Ascending aorta (tissue), 2 donors: ENCODE measurements at places on chromosomes 4 and X.
A peak's percentile ranks its signal among the peaks of the same experiment; 100 is the strongest.

GRCh38 chr4:90757534-90758060 lies 630.4 kb downstream of the CCSER1 start:
- DNase-seq, result no peak
- H3K36me3 ChIP-seq, result no peaks in the 10 kb centered on the region
- H3K4me3 ChIP-seq, result no peak overlapping the region
- H3K27ac ChIP-seq, result no peak overlapping the region
- no peaks in the 10 kb centered on the region for H3K27me3 ChIP-seq

- DNase-seq, result no peak
- H3K4me1 ChIP-seq, result no peaks in the 10 kb centered on the region
- H3K27ac ChIP-seq, result no peak overlapping the region
Observed at GRCh38 chrX:66015152-66015831, 24.6 kb downstream of the VSIG4 start.

DNA sequence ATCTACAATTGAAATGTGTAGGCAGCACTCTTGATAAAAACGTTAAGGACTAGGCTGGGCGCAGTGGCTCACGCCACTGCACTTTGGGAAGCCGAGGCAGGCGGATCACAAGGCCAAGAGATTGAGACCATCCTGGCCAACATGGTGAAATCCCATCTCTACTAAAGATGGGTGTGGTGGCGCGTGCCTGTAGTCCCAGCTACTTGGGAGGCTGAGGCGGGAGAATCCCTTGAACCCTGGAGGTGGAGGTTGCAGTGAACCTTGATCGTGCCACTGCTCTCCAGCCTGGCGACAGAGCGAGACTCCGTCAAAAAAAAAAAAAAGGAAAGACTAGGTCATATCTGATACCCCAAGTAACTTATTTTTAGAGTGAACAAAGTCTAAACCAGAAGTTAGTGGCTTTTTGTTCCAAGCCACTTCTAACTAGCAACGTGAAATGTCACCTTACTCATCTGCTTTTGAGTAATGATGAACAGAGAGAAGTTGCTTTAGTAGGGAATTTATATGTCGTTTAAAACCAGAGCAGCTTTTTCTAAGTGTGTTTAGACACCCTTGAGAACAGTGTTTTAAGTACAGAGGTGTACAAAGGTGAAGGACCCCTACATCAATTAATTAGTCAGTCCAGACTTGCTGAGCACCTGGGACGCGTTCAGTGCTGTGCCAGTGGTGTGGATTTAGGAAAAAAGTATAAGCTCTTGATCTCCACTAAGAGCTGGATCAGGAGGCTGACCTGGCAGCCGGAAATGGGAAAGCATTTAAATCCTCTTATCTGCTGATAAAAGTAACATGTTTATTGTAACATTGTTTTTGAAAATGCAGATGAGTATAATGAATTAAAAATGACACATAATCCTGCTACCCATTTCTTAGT lies 23.5 kb downstream of the SPRY1 start:
- H3K27me3 ChIP-seq, result no peaks in the 10 kb centered on the region
- H3K36me3 ChIP-seq, result no peaks in the 10 kb centered on the region
- no peak for DNase-seq
- no peak overlapping the region for H3K27ac ChIP-seq

- no peaks in the 10 kb centered on the region for H3K27me3 ChIP-seq
- H3K4me3 ChIP-seq, result no peak overlapping the region
- H3K36me3 ChIP-seq, result no peaks in the 10 kb centered on the region
- DNase-seq, result no peak
- H3K4me1 ChIP-seq, result no peaks in the 10 kb centered on the region
- H3K27ac ChIP-seq, result no peak overlapping the region
Observed at GRCh38 chr4:15836362-15836761, 58.2 kb downstream of the CD38 start.

DNA sequence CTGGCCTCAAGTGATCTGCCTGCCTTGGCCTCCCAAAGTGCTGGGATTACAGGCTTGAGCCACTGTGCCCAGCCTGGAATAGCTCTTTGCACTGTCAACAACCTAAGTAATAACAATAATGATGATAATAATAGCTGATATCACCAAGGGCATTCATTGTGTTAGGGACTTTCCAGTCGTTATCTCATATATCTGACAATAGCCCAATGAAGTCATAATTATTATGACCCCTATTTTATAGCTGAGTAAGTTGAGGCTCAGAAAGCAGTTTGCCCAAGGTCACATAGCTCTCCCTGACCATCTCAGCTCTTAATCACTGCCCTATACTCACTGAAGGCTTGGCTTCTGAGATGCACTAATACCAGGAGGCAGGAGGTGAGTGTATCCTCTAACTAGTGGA lies 18.7 kb upstream of the MAP7D3 start:
- H3K27ac ChIP-seq, result no peak overlapping the region
- DNase-seq, result no peak
- no peaks in the 10 kb centered on the region for H3K36me3 ChIP-seq

DNA sequence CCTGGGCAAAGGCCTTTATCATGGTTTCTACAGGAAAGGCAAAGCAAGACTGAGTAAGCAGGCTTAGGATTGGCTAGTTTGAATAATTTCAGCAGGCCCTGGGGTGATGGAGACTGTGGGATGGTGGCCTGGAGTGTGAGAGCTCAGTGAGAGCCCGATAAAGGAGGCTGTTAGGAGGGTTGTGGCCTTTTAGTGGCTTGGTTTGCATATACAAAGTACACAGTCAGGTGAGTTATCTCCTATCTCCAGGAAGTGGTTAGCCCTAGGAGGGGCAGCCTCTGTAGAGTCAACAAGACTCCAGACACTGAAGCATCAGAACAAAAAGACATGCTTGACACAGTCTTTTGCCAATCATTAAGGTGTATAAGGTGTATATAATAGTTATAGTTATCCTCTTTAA lies 157.2 kb downstream of the CFAP299 start:
- no peak overlapping the region for H3K27ac ChIP-seq
- no peaks in the 10 kb centered on the region for H3K4me1 ChIP-seq
- H3K4me3 ChIP-seq, result no peak overlapping the region
- H3K27me3 ChIP-seq, result no peaks in the 10 kb centered on the region
- no peak for DNase-seq

GRCh38 chrX:94813541-94813940 lies 1139.5 kb downstream of the FAM133A start:
- no peak for DNase-seq
- H3K4me1 ChIP-seq, result no peaks in the 10 kb centered on the region
- H3K27ac ChIP-seq, result no peak overlapping the region
- H3K27me3 ChIP-seq, result no peaks in the 10 kb centered on the region
- H3K4me3 ChIP-seq, result no peak overlapping the region
- no peaks in the 10 kb centered on the region for H3K36me3 ChIP-seq

- peak; percentile 81 for DNase-seq
- H3K36me3 ChIP-seq, result peaks cover 27% of the 10 kb centered on the region
- H3K27me3 ChIP-seq, result no peaks in the 10 kb centered on the region
- peak overlapping the region; percentile 86 for H3K27ac ChIP-seq
Observed at GRCh38 chr4:182916483-182917181, 554 bp downstream of the DCTD start.

GRCh38 chrX:118225711-118226428 lies 109.3 kb upstream of the KLHL13 start:
- no peak overlapping the region for H3K4me3 ChIP-seq
- H3K36me3 ChIP-seq, result no peaks in the 10 kb centered on the region
- H3K27me3 ChIP-seq, result no peaks in the 10 kb centered on the region
